ENCODE measurements at places on chromosomes 2 and 18.
A peak's percentile ranks its signal among the peaks of the same experiment; 100 is the strongest.

DNA sequence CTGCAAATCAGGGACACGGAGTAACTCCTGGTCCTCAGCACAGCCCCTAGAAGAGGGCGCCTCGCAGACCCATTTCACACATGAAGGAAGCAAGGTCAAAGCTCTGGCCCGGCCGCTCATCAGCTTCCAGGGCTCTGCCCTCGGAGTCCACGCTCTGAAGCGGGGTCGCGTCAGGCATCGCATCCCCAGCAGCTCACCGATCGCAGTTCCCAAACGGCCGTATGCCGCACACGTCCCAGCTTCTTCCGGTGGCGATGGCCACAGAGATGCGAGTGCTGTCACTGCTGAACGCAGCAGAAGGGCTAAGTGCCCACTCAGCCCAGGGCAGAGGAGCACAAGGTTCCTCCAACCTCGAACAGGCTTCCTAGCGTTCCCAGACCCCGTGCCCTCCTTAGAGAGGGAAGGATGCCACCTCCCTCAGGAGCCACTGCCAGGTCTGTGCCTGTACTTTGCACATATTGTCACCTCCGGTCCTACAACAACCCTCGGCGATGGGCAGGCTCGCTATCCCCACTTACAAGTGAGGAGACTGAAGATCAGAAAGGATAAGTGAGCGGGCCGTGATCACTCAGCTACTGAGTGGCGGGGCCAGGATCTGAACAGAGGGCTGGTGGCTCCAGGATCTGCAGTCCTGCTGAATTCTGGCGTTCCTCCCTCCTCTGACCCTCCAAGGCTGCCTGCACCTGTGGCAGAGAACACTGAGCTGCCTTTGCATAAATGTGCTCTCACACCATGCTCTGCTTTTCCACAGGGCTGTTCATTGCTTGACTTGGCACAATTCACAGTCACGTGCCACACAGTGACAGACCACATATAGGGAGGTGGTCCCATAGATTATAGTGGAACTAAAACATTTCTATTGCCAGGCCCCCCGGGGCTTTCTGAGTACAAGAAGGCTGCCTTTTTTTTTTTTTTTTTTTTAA is 71.4 kb downstream of the COPS8 start:
- DNase-seq: no peak

GRCh38 chr2:239303711-239304532 is 96.9 kb downstream of the HDAC4 start:
- no peak for DNase-seq

- DNase-seq: no peak
These were observed 243.7 kb upstream of the RAB12 start for GRCh38 chr18:8365528-8365927.

DNA sequence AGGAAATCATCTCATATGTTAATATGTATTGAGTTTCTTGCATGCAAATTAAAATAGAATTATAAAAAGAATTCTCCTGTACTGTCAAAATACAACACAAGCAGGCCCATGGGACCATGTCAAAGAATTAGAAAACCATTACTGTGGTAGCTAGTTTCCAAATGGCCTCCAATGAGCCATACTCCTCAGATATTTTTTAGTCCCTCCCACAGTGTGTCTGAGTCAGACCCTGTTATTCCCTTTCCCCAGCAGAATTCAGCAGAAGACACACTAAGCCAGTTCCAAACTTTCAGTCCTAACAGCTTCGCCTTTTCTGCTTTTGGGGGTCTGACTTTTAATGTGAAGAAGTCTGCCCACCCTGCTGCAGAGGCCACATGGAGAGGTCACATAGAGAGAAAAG is 86.7 kb downstream of the FIGN start:
- DNase-seq: no peak

DNA sequence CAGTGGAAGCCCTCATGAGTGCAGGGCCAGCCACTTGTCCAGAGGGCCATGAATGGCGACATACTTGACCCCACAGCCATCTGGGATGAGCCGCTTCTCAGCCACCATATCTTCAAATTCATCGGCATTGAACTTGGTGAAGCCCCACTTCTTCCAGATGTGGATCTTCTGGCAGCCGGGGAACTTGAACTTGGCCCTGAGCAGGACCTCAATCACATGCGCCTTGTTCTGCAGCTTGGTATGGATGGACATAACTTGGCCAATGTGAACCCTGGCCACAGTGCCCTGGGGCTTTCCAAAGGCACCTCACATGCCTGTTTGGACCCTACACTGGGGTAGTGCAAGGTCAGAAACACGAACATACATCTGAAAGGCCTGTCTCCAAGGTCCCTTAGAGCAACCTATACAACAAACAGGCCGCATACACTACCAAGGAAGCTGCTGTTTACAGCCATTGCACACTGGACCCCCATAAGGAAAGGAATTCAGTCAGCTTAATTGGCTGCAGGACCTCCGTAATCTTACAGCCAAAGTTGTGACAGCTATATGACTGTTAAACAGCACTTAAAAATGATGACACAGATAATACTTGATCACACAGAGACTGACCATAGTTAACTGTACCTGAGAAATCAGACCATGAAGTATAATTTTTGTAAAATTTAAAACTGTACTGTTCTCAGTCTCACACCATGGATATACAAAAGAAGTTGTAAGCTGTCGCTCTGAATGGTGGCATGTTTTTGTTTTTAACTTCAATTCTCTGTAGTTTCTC is 53.8 kb downstream of the USP34 start:
- DNase-seq: no peak

- no peak for DNase-seq
These were observed 20.2 kb upstream of the GTF2A1L start for GRCh38 chr2:48597492-48597891.

- DNase-seq: no peak
These were observed 46.3 kb upstream of the LPIN2 start for GRCh38 chr18:3059272-3059671.

DNA sequence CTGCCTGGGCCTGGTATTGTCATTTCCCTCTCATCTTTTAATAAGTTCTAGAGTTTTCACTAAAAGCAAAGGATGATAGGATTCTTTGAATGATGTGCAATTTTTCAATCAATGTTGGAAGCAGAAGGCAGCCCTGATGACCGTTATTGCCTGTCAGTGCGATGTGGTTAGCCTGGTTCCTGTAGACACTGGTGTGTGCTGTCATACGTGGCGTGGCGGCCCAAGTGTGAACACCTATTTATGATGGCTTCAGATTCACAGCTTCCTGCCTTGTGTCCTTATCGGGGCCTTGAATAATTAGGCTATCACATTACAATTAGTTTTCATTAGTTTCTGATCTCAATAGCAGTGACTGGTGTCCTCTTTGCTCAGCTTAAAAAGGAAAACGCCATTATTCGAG is 218.5 kb downstream of the TPGS2 start:
- DNase-seq: no peak

DNA sequence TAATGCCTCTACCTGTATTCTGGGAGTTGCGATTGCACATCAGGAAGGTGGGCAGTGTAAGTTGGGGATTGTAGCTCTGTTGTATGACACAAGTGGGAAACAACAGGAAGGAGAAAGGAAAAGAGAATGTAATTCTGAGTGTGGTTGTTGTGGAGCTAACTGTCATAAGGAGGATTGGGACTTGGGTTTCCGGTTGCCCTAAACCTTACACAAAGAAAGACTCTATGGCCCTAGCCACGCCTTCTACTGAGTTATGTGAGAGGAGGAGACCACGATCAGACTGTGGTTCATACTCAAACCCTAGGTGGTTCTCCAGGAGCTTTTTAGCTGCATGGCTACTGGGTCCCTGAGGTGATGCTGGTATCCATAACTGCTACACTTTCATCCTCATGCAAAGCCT is 86.5 kb downstream of the TANC1 start:
- DNase-seq: no peak

GRCh38 chr2:62320657-62321357 is 124.9 kb downstream of the B3GNT2 start:
- no peak for DNase-seq

GRCh38 chr2:70964133-70964532 is 14.3 kb upstream of the ANKRD53 start:
- DNase-seq: no peak

- no peak for DNase-seq
These were observed 4.0 kb downstream of the EMX1 start for GRCh38 chr2:72921088-72921851.

GRCh38 chr2:43055086-43055912 is 171.1 kb downstream of the ZFP36L2 start:
- DNase-seq: no peak

GRCh38 chr18:9453283-9453682 is 22.0 kb upstream of the RALBP1 start:
- peak; percentile 33 for DNase-seq

- no peak for DNase-seq
These were observed 258.7 kb upstream of the LINC00305 start for GRCh38 chr18:64407606-64408005.

DNA sequence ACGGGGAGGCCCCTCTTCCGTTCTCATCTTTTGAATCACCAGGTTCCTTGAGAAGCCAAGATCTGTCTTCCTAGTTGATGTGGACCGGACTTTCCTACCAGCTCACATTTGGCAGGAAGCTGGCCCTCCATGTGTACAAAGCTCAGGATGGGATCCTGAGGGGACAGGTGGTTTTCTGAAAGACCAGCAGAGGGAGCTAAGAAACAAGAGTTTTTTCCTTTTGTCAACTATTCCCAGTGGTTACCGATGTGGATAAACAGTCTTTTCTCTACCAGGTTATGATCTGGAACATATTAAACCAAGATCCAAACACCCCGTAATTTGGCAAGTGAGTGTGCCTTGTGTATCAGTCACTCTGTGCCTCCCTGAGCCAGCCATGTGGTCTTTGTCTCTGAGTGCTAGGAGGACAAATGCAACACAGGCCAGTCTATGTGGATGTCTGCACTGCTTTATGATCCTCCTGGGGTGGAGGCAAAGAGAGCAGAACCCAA is 25.1 kb upstream of the ARHGAP25 start:
- peak; percentile 66 for DNase-seq

DNA sequence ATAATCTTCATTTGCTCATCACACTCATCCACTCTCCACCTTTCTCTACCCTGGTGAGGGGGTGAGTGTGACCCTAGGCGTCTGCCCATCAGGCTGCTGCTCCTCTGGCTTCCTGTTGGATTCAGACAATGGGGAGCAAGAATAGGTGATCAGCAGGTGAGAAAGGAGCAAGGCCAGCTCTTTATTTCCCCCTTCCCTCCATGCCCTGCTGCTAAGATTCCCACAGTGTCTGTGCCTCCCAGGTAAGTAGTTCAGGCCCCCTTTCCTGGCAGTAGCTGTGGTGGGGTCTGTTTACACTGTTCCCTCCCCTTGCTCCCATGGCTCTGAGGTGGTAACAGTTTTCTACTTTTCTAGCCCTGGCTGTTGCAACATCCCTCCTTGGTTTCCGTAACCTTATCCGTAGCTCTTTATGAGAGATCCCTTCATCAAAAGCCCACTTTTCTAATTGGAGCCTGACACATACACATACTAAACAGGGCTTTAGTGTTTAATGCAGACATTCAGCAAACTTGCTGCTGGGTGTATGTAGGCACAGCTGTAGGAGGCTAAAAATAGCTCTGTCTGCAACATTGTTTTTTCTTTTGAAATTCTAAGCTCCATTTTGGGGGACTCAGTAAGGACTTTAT is 27.5 kb downstream of the MAP2 start:
- DNase-seq: no peak

DNA sequence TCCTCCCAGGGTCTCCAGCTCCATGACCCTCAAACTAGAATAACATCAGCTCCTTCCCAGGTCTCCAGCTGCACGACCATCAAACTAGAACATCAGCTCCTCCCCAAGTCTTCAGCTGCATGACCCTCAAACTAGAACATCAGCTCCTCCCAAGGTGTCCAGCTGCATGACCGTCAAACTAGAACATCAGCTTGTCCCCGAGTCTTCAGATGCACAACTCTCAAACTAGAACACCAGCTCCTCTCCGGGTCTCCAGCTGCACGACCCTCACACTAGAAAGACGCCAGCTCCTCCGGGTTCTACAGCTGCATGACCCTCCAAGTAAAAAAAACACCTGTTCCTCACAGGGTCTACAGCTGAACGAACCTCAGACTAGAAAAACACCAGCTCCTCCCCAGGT is 312.9 kb upstream of the TFPI start:
- no peak for DNase-seq

DNA sequence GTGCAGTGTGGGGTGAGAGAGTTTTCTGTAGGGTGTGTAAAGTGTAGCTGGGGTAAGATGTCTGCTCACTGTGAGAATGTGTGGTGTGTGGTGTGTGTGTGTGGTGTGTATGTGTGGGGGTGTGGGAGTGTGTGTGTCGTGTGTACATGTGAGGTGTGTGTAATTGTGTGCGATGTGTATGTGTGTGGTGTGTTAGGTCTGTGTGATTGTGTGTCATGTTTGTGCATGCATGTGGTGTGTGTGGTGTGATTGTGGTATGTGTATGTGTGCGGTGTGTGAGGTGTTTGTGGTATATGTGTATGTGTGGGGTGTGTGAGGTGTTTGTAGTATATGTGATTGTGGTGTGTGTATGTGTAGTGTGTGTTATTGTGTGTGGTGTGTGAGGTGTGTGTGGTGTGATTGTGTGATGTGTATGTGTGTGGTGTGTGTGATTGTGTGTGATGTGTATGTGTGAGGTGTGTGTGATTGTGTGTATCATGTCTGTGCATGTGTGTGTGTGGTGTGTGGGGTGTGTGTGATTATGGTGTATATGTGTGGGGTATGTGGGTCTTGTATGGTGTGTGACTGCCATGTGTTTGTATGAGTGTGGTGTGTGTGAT is 241.7 kb upstream of the HDAC4 start:
- no peak for DNase-seq

DNA sequence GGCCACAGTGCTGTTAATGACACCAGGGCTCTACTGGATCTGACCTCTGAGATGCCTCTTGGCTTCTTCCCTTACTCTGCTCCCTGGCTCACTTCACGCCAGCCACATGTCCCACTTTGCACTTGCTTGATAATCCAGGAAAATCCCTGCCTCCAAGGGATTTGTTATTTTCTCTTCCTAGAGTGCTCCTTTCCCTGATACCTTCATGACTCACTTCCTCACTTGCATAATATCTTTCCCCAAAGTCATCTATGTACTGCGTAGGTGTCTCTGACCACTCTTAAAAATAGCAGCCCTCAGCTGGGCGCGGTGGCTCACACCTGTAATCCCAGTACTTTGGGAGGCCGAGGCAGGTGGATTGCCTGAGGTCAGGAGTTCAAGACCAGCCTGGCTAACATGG is 572.3 kb downstream of the PLCL1 start:
- no peak for DNase-seq

DNA sequence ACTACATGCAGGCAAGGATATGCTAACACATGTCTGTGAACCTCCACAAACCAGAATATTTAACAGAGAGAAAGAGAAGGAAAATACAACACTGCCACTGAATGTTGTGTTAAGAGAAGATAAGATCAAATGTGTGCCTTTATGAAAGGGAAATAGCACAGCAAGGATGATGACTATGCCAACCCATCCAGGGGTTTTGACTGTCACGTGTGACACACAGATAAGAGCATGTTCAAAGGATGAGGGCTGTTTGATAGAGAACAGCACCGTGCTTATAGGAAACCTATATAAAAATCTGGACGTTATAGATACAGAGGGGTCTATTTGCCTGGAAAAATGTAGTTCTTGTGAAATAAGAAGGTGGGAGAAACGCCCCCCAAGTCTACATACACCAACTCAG is 911.8 kb downstream of the CPS1 start:
- DNase-seq: no peak
